ENCODE measurements at places on chromosomes 5 and 9.
A peak's percentile ranks its signal among the peaks of the same experiment; 100 is the strongest.

DNA sequence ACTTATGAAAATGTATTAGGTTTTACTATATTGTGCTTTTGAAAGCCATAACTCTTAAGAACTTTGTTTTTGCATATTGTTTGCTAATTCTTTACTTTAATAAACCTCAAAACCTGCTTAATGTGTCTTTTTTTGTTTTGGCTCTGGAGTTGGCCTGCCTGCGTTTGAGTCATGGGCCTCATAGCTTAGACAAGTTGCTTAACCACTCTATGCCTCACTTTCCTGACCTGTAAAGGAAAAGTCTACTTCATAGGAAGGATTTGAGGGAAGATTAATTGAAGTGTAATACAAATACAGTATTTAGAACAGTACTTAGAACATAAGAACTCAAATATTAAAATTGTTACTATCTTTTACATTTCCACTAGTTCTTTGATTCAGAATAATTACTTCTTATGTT, 10.3 kb downstream of the SMIM32 start:
- no peak for DNase-seq

GRCh38 chr5:133467826-133468463, 144.4 kb downstream of the FSTL4 start:
- DNase-seq: no peak

- no peak for DNase-seq
These were observed 23.8 kb downstream of the TYRP1 start for GRCh38 chr9:12716823-12717600.

GRCh38 chr9:137273611-137274320, 3.8 kb upstream of the TOR4A start:
- DNase-seq: no peak

GRCh38 chr5:168916266-168916665, 337.1 kb upstream of the PANK3 start:
- DNase-seq: no peak

- no peak for DNase-seq
These were observed 120.9 kb downstream of the WNK2 start for GRCh38 chr9:93304574-93305496.

- no peak for DNase-seq
These were observed 46.2 kb upstream of the TNPO1 start for GRCh38 chr5:72770266-72770665.

- DNase-seq: no peak
These were observed 27.4 kb downstream of the LNPEP start for GRCh38 chr5:96963267-96963666.

DNA sequence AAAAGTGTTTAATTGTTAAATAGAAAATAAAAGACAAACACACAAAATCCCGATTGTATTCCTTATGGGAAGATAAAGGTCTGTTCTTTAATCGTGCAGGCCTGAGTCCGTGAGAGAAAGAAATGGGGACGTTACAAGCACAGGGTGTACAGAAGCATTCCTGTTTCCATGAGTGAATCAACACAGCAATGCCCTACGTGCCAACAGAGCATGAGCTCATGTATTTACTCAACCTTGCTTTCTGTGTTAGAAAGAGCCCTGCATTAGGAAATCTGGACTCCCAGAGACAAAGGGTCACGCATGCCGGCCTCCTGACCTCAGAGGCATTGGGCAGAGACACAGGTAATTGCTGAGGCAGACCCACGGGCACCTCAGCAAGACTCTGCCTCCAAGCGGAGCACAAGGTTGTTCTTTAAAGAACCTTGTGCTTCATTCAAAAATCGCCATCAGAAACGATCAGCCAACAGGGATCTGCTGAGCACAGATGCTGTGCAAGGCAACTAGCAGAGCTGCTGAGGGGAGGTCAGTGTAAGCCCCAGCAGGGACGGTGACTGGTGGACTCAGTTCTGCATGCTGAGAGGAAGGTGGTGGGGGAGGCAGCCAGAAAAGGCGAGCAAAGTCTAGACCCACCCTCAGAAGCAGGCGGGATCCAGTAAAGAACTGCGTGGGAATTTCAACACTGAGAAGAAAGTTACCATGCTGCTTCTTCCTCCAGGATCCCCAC, 101.0 kb downstream of the TLE1 start:
- DNase-seq: no peak

GRCh38 chr5:124318661-124319060, 427.8 kb downstream of the ZNF608 start:
- DNase-seq: no peak

DNA sequence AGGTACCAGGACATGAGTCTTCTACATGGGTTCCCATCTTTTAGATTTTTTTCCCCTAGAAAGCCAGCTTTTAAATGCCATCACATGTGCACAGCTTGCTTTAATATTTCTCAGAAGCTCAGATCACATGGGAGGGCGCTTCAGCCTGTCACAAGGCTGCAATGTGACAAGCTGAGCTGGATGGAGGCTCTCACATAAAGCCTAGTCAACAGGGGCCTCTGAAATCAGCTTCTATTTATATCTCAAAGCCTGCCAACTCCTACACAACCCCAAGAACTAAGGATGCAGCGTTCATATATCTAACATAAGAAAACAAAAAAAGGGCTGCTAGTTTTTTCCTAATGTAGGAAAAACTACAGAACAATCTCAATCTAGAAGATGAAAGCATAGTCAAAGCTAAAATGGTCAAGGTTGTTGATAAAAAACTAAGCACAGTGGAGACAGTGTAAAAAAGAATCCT, 2.3 kb downstream of the ZFAND5 start:
- DNase-seq: peak; percentile 13

DNA sequence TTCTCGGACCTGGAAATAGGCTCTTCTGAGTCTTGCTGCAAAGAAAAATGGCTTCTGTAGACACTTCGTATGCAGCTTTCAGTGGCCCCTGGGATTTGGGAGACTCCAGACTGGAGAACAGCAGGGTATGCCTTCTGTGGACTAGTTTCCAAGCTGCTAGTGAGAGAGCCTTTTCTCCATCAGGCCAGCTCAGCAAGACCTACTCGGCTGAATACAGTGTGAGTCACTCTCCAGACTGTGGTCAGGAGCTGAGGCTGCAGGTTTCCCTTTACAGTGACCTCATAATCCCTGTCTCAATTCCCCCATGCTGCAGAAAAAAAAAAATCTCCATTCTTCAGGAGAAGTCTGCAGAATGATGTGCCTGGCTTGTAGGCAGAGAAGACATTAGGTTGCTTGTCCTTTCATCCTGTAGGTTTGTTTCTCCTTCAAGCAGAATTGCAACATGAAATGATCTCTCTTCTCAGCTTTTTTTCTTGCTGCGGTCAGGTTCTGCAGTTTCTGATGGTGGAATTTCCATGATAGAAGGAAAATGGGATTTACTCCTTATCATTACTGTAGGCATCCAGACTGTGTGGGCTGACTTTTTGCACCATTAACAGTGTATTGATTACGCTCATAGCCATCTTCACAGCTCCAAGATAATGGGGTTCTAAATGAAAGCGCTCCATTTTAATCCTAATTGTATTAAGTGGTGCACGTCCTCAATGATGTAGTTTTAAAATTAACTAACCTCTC, 78.3 kb upstream of the TNFSF8 start:
- no peak for DNase-seq

GRCh38 chr5:145180371-145180770, 654.8 kb downstream of the PRELID2 start:
- no peak for DNase-seq

- no peak for DNase-seq
These were observed 231.0 kb downstream of the NNT start for GRCh38 chr5:43833961-43834360.

DNA sequence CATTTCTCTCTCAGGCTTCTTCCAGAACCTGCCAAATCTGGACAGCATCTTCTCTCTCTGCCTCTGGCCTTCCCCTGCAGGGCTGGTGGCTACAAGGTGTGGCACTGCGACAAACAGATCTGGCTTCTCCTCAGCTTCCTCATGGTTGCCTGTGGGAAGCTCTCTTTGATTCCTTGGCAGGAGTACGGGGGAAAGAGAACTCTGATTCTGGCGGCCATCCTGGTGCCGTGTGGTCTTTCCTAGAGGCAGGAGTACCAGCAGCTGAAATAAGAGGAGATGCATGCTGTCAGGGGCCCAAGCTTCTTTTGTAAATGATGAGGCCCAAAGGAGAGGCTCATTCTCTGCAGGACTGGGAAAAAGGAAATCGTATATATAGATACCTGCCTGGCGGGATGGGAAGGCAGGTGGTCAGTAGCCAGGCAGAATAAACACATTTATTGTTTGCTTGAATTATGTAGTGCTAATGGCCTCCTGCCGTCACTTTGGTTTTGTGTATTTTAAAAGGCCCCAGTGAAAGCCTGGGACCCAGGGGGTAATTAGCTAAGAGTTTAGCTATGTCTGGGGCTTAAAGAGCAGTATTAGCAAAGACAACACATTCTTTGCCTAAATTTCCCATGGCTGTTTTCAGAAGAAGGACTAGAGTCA, at the start of gene CER1:
Gene CER1, minus strand, starts transcription at position 343 of the 645 bp plus-strand sequence. Its CDS starts 61 bp downstream, at position 282.
- DNase-seq: no peak

GRCh38 chr9:124684169-124684568, 86.9 kb downstream of the NR6A1 start:
- DNase-seq: no peak

GRCh38 chr9:81318571-81318970, 370.8 kb downstream of the TLE1 start:
- no peak for DNase-seq

DNA sequence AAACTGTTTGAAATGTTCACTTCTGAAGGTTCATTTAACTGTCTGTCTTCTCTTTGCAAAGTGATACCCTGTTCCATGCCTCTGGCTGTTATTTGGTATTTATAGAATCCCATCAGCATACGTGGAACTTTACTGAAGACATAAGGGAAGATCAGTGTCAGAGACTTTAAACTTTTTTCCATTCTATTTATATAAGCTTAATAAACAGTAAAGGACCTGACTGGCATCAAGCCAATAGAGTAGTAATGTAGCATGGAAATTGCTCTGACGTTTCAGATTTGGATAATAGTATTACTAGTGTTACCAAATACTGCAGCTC, 94.9 kb upstream of the MINAR2 start:
- DNase-seq: no peak

- peak; percentile 68 for DNase-seq
These were observed 28.8 kb downstream of the TMEM174 start for GRCh38 chr5:73201547-73202513.

GRCh38 chr5:119078071-119078846, 7.4 kb downstream of the DMXL1 start:
- DNase-seq: no peak

- no peak for DNase-seq
These were observed 27.8 kb downstream of the DPYSL3 start for GRCh38 chr5:147481874-147482705.

- DNase-seq: no peak
These were observed 581.4 kb downstream of the RAB3C start for GRCh38 chr5:59164041-59164830.

DNA sequence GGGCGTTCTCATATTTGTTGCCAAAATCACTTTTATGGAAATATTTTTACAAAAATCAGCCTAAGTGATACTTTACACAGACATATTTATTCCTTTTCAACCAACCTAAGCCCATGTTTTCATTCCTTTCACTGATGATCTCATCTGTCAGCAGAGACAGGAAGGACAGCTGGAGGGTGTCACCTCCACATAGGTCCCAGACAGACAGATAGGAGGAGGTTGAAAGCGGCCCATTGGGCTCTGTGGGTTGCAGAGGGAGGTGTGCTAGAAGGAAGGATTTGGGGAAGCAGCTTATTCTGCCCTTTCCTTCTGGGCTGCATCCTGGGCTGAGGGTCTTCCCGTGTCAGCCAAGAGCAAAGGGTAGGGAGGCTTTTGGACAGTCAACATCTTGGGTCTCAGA, 26.0 kb upstream of the SEMA4D start:
- DNase-seq: no peak

DNA sequence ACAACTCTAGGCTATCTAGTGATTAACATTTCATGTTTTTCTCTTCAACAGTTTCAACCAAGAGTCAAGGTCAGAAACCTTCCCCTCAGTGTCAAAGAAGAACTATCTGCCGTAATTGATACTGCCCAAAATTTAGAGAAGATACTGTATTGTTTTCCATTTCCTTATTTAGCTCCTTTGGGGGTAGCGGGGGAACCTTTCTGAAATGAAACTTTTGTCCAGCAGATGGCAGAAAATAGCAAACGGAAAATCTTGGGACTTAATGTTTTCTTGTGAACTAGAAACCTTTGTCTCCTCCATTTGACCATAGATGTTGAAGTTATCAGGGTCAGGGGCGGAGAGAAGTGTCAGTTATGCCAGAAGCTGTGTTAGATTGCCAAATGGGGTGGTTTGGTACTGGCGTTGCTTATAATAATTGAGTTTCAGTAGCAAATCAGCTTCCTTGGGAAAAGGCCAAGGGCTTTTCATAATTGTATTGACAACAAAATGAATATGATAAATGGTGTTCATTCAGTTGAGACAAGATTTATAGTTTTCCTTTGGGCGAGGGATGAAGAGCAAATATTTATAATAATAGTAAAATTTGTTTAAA, 101.7 kb upstream of the TLX3 start:
- DNase-seq: no peak

- peak; percentile 62 for DNase-seq
These were observed 14.9 kb upstream of the WNT8A start for GRCh38 chr5:138068742-138069600.

GRCh38 chr5:151522226-151522625, 68.9 kb downstream of the FAT2 start:
- no peak for DNase-seq

DNA sequence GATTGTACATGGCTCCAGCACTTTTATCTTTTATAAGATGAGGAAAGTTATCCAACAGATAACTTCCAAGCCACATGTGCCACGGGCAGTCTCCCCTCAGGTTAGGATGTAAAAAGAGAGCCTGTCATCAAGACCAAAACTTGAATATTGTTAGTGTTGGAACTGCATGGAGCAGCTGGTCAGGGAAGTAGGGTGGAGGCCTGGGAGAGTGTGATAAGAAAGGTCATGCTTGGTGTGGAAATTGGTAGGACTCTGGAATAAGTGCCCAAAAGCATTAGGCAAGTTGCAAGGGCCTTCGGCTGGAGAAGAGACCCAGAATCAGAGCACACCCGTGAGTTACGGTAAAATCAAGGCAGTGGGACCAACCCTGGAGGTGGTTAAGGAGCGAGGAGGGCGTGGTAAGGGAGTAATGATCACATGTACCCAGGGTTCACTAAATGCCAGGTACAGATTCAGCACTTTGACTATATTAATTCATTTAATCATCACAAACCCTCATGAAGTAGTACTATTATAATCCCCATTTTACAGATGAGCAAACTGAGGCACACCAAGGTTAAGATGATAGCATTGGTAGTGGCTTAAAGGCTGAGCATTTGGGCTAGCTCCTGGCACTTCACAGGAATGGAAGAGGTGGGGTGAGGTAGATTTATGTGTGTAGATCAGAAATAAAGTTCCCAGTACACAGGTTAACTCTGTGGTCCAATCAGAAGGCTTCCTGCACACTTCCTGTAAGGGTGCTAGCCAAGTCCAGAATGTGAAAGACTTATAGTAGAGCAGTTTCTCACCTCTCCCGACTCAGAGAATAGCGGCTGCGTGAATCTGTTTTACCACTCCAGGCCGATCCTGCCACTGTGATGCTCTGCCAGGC, 96.5 kb upstream of the ZNF608 start:
- DNase-seq: no peak

DNA sequence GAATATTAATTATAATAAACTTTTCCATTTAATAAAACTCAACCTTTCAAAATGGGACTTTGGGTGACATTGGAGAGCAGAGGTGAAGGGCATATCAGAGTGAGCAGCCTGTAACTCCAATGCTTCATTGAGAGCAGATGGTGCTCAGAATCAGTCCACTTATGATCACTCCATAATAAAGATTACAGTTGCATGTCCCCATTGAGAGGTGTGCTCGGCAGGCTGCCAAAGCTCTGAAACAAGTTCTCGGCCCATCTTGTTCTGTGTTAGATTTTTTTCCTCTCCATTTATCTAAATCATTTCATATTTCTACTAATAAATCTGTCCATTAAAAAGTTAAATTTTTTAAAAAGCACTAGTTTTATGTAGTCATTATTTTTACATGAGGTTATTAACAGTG, 1786.4 kb upstream of the WWC1 start:
- DNase-seq: no peak

GRCh38 chr9:114905170-114905940, 25.0 kb downstream of the TNFSF8 start:
- no peak for DNase-seq

All from activated T-cell treated with anti-CD3 and anti-CD28 coated beads for 48 hours (primary cell).